Mammary epithelial cell (primary cell): ENCODE measurements at places on chromosomes 13 and 19. TPM values are rescaled to one million over a fixed set of nuclear protein-coding genes. Genes with fewer than 3 reads are reported as not detected.

GRCh38 chr13:35499676-35500075 is 23.2 kb upstream of the MAB21L1 start:
- DNase-seq = no peak

ADAT3 gene
- total RNA-seq = 3.5 TPM

GRCh38 chr13:93328943-93329342 is 102.3 kb downstream of the GPC6 start:
- no peak for DNase-seq

CGB8 gene
- total RNA-seq = 0.53 TPM in 1 of 2 replicates, not detected in the other

GRCh38 chr13:98324105-98324504 is 147.0 kb upstream of the RNF113B start:
- no peak for DNase-seq

CYP4F12 gene
- total RNA-seq = not detected in 2 replicates
